Osteocyte (in vitro differentiated cells): ENCODE measurements at places on chromosomes 2 and 18. TPM values are rescaled to one million over a fixed set of nuclear protein-coding genes. Genes with fewer than 3 reads are reported as not detected.

DNA sequence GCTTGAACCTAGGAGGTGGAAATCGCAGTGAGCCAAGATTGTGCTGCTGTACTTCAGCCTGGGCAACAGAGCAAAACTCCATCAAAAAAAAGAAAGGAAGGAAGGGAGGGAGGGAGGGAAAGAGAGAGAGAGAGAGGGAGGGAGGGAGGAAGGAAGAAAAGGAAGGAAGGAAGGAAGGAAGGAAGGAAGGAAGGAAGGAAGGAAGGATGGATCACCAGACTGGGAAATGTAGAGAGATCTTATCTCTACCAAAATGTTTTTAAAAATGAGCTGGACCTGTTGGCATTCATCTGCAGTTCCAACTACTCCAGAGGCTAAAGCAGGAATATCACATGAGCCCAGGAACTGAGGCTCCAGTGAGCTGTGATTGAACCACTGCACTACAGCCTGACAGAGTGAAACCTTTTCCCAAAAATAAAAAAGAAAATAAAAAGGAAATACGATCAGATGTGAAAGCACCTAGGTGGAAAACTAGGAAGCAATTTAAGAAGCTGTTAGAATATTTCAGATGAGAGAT lies 239.4 kb downstream of the CDH7 start:
- H3K4me1 ChIP-seq, result no peaks in the 10 kb centered on the region
- H3K4me3 ChIP-seq, result no peak overlapping the region

GRCh38 chr2:6423157-6423556 lies 442.6 kb downstream of the CMPK2 start:
- peaks cover 5% of the 10 kb centered on the region for H3K4me1 ChIP-seq
- no peak overlapping the region for H3K4me3 ChIP-seq
- DNase-seq, result no peak

DNA sequence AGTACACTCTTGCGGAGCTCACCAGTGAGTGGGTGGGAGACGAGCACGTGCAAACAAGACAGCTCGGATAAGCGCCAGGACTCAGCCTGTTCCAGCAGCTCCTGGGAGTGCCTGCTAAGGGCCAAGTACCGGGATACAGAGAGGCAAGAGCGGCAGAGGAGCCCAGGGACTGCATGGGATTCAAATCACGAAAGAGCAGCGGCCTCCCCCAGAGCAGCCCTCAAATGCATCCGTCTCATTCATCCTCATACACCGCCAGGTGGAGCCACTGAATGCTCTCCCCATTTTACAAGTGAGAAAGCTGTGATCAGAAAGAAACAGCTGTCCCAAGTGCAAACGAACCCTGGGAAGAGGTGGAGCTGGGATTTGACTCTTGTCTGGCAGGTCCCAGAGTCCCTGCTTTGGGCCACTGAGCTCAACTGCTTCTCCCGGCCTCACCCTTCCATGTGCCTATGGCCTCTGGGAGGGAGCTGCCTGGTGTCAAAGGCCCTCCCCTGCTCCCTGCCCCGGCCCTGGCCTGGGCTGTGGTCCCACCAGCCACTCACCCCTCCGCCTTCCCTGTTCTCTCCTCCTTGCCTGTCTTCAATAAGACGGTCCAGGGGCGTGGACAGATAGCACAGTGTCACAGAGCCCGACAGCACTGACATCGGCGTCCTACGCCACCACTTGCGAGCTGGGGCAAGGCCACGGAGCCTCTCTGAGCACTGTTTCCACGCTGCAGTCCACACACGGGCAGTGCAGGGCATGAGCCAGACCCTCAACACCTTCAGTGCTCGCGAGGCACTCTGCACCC lies 72.8 kb upstream of the TAF1B start:
- H3K27me3 ChIP-seq, result no peaks in the 10 kb centered on the region
- no peak overlapping the region for H3K4me3 ChIP-seq
- H3K27ac ChIP-seq, result no peak overlapping the region
- peaks cover 27% of the 10 kb centered on the region for H3K4me1 ChIP-seq
- DNase-seq, result no peak

GRCh38 chr2:71609958-71610357 lies 156.6 kb downstream of the DYSF start:
- H3K4me1 ChIP-seq, result peaks cover 6% of the 10 kb centered on the region
- no peak for DNase-seq
- no peak overlapping the region for H3K27ac ChIP-seq
- H3K36me3 ChIP-seq, result peaks cover 3% of the 10 kb centered on the region
- H3K27me3 ChIP-seq, result no peaks in the 10 kb centered on the region

Gene C18orf32
- total RNA-seq, result 42.4 and 47.8 TPM in 2 replicates

- H3K4me1 ChIP-seq, result peaks cover 4% of the 10 kb centered on the region
- no peaks in the 10 kb centered on the region for H3K27me3 ChIP-seq
- no peak overlapping the region for H3K4me3 ChIP-seq
- H3K27ac ChIP-seq, result no peak overlapping the region
- H3K36me3 ChIP-seq, result no peaks in the 10 kb centered on the region
Observed at GRCh38 chr2:16321256-16321655, 344.4 kb downstream of the CYRIA start.

DNA sequence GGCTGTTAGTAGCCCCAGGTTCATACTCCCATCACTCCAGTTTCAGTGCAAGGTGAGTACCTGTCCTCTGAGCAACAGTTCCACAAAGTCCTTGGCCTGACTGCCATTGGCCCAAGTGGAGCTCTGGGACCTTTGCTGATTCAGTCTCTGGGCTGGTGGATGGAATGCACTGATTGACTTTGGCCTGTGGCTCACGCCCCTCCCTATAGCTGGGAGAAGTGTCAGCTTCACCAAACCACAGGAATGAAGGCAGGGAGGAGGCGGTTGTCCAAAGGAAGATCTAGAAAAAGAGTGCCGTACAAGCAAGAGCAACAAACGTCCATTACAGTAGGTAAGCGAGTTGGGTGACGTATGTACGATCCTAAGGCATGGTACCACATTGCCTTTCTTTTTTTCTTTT lies 34.0 kb downstream of the QPCT start:
- no peak overlapping the region for H3K27ac ChIP-seq
- no peak for DNase-seq
- no peaks in the 10 kb centered on the region for H3K36me3 ChIP-seq

Gene CRYBA2
- not detected in 2 replicates for total RNA-seq

DNA sequence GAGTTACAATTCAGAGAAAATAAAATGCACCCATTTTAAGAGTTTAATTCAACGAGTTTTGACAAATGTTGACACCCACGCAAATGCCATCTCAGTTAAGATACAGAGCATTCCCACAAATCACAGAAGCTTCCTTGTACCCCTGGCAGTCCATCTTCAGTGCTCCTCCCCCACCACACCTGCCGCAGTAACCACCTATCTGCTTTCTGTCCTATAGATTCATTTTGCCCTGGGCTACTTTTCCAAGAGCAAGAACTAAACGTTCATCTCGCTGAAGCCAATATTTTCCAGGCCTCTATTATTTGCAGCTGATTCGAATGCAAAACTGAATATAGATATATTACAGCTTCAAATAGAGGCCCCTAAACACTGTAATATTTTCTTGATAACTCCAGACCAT lies 13.4 kb upstream of the HPCAL1 start:
- peaks cover 4% of the 10 kb centered on the region for H3K36me3 ChIP-seq
- H3K4me3 ChIP-seq, result no peak overlapping the region
- H3K27me3 ChIP-seq, result no peaks in the 10 kb centered on the region

DNA sequence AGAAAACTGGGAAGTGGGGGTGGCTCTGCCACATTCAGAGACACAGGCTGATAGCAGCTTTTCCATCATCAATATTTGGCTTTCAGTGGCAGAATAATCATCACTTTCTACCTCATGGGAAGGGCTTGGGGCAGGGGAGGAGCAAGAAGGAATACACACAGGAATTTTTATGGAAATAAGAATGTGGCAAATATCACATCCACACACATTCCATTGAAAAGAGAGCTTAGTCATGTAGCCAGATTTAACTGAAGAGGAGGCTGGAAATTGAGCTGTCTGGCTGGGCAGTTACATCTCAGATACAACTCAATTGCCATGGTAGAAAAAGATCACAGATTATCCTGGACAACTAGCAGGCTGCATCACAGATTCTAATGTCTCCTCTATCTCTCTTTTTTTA lies 1474.0 kb upstream of the ACVR2A start:
- H3K27ac ChIP-seq, result peak overlapping the region; percentile 43
- H3K27me3 ChIP-seq, result no peaks in the 10 kb centered on the region
- H3K4me3 ChIP-seq, result no peak overlapping the region
- H3K36me3 ChIP-seq, result no peaks in the 10 kb centered on the region
- H3K4me1 ChIP-seq, result peaks cover 16% of the 10 kb centered on the region

Gene CFC1
- total RNA-seq, result not detected in 2 replicates

GRCh38 chr2:129859175-129859574 lies 120.3 kb upstream of the RAB6C start:
- no peak overlapping the region for H3K4me3 ChIP-seq
- no peaks in the 10 kb centered on the region for H3K36me3 ChIP-seq
- H3K27me3 ChIP-seq, result peaks cover 14% of the 10 kb centered on the region
- H3K4me1 ChIP-seq, result no peaks in the 10 kb centered on the region
- DNase-seq, result no peak

GRCh38 chr2:19349911-19350677 lies 8.3 kb downstream of the OSR1 start:
- H3K4me3 ChIP-seq, result no peak overlapping the region
- DNase-seq, result peak; percentile 85
- H3K27me3 ChIP-seq, result no peaks in the 10 kb centered on the region
- H3K4me1 ChIP-seq, result peaks cover 21% of the 10 kb centered on the region
- H3K36me3 ChIP-seq, result peaks cover 21% of the 10 kb centered on the region

DNA sequence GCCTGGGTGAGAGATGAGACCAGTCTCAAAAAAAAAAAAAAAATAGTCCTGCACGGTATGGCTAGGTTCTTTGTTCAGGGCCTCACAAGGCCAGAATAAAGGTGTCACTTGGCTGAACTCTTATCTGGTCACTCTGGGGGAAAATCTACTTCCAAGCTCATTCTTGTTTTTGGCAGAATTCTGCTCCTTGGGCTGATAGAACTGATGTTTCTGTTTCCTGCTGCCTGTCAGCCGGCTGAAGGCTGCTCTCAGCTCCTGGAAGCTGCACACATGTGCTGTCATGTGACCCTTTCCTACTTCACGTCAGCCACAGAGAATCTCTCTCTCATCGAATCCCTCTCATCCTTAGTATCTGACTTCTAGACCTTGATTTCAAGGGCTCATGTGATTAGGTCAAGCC lies 10.4 kb downstream of the CSRNP3 start:
- H3K27ac ChIP-seq, result no peak overlapping the region
- H3K36me3 ChIP-seq, result no peaks in the 10 kb centered on the region
- H3K4me1 ChIP-seq, result no peaks in the 10 kb centered on the region
- no peak for DNase-seq
- no peaks in the 10 kb centered on the region for H3K27me3 ChIP-seq
- H3K4me3 ChIP-seq, result no peak overlapping the region

Gene FTCDNL1
- total RNA-seq, result 0.76 TPM in 1 of 2 replicates, not detected in the other

Gene PID1
- total RNA-seq, result not detected in 2 replicates

Gene DNAH7
- total RNA-seq, result 0.43 and 1.0 TPM in 2 replicates

Gene SERPINB11
- total RNA-seq, result not detected in 2 replicates

GRCh38 chr2:235247001-235247400 lies 246.8 kb upstream of the AGAP1 start:
- H3K27me3 ChIP-seq, result peaks cover 3% of the 10 kb centered on the region
- H3K27ac ChIP-seq, result no peak overlapping the region
- DNase-seq, result no peak
- H3K4me1 ChIP-seq, result no peaks in the 10 kb centered on the region
- H3K36me3 ChIP-seq, result no peaks in the 10 kb centered on the region
- no peak overlapping the region for H3K4me3 ChIP-seq

Gene SIX2
- total RNA-seq, result 42.8 and 45.9 TPM in 2 replicates

Gene MEP1B
- not detected in 2 replicates for total RNA-seq

Gene ADRA2B
- total RNA-seq, result not detected in 2 replicates

Gene NCKAP5
- 0.46 and 0.50 TPM in 2 replicates for total RNA-seq

GRCh38 chr2:227411320-227411989 lies 23.7 kb upstream of the SCYGR1 start:
- H3K4me3 ChIP-seq, result no peak overlapping the region
- no peaks in the 10 kb centered on the region for H3K36me3 ChIP-seq
- no peak overlapping the region for H3K27ac ChIP-seq
- peaks cover 38% of the 10 kb centered on the region for H3K4me1 ChIP-seq
- H3K27me3 ChIP-seq, result no peaks in the 10 kb centered on the region

GRCh38 chr2:28432362-28432761 lies 39.7 kb downstream of the FOSL2 start:
- no peak overlapping the region for H3K27ac ChIP-seq
- no peaks in the 10 kb centered on the region for H3K27me3 ChIP-seq
- H3K4me1 ChIP-seq, result peaks cover 4% of the 10 kb centered on the region
- DNase-seq, result no peak
- no peak overlapping the region for H3K4me3 ChIP-seq
